ENCODE measurements at places on chromosomes 7 and 10.

DNA sequence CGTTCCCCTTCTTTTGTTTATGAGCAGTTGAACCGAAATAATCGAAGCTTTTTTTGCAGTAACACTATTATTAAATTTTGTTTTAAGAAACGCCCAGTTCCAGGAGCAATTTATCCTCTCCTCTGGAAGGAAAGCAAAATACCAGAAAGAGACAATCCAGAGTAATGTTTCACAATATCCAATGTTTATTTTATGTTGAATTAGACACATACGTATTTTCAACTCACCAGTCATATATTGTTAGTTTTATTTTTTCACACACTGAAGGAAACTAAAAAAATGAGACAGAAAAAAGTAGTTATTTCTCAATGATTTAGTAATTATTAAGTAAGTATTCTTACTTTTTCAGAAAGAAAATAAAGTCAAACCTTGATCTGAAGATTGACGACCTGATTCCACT lies 85.1 kb downstream of the MYOF start:
- DNase-seq: no peak

GRCh38 chr7:38694326-38694725 lies 63.2 kb upstream of the AMPH start:
- DNase-seq: no peak

GRCh38 chr7:151314401-151314800 lies 27.2 kb upstream of the NUB1 start:
- DNase-seq: no peak

DNA sequence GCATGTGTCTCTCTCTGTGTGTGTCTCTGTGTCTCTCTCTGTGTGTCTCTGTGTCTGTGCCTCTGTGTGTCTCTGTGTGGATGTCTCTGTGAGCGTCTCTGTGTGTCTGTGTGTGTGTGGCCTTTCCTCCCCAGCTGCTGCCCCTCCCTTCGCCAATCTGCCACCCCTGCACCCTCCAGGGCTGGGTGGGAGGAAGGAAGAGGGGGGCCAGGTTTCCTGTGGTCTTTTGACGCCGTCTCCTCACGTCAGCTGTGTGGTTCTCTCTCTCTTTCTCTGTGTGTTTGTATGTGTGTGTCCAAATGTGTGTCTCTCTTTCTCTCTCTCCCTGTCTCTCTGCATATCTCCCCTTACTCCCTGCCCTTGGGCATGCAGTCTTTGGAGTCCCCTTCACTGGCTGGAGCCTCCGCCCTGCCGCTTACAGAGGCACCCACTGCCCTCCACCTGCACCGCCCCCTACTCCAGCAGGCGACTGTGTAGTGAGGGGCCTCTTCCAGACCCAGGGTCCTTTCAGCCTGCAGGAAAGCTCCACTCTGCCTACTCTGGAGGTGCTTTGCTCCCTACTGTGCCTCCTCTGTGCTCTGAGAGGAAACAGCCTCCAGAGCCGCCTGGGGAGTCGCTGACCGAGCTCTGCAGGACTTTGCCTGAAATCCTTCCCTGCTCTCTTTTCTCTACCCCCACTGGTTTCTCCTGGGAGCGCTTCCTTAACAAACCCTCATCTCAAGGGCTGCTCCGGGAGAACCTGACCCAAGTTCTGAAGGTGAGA lies 44.2 kb upstream of the C10orf71 start:
- DNase-seq: no peak

DNA sequence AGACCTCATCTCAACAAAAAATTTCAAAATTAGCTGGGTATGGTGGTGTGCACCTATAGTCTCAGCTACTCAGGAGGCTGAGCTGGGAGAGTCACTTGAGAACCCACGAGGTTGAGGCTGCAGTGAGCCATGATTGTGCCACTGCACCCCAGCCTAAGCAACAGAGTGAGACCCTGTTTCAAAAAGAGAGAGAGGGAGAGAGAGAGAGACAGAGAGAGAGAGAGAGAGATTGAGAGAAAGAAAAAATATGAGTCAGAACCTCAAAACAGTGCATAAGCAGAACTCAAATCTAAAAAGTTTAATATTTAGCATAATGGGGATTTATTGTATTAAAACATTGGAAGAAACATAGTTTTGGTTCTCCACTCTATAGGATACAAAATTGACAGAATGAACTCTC lies 17.5 kb upstream of the OTUD1 start:
- DNase-seq: no peak

GRCh38 chr7:155867280-155867679 lies 55.0 kb upstream of the SHH start:
- DNase-seq: no peak

DNA sequence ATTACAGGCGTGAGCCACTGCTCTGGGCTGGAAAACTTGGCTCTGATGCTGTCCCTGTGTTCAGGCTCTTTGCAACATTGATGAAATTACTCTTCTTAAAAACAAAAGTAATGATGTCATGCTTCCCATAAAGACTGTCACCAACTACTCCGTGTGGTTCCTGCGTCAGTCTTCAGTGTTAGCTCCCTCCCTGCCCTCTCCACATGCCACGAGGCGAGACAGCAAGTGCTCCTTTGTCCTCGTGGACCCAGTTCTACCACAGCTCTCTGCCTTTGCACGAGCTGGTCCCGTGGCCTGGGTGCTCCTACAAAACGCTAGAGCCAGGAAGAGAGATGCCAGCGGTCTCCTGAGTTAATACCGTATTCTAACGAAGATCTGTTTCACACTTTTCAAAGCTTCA lies 194.5 kb downstream of the SDK1 start:
- no peak for DNase-seq
